ENCODE measurements at places on chromosomes 12 and 14.

DNA sequence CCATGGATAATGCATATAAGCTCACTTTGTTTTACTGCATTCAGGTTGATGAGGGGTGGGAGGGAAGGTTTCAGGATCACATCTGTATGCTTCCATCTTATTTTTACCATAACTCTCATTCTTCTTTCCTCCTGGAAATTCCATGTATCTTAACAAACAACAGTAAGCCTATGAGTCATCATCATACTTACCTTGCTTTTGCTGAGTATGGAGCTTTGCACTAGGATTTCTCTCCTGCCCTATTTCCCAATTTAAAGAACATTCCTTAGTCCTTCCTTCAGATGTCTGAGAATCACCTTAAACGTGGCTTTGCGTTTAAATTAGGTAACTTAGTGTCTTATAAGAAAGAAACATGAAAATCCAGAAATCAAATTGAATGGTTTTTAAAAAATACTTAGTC is 1.6 kb upstream of the CLEC14A start:
- no peak for DNase-seq

DNA sequence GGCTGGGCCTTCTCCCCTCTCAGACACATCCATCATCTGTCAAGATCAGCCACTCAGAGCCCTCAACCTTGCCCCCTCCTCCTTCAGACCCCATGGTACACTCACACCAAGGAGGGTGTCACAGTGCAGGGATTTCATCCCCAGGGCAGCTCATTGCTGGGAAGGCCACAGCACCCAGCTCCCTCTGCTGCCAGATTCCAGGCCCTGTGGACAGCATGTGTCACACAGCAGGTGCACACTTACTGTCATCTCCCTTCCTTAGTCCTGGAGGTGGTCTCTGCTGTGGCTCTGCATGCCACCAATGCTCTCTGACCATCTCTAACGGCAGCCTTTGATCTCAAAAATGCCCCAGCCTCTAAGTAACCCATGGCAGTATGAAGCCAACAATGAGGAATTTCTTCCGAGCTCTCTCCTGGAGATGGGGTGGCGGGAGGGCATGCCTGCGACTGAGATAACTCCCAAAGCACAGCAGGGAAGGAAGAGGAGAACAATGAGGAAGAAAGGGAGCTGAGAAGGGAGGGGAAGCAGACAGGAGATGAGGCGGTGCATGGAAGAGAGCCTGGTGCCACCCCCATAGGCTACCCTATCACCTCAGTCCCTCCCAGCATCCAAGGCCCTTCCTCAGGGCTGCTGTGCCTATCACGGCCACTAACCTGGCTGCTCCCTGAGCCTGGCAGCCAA is 101.0 kb downstream of the SINHCAF start:
- DNase-seq, result no peak

GRCh38 chr12:113463746-113464451 is 7.8 kb downstream of the LHX5 start:
- no peak for DNase-seq

DNA sequence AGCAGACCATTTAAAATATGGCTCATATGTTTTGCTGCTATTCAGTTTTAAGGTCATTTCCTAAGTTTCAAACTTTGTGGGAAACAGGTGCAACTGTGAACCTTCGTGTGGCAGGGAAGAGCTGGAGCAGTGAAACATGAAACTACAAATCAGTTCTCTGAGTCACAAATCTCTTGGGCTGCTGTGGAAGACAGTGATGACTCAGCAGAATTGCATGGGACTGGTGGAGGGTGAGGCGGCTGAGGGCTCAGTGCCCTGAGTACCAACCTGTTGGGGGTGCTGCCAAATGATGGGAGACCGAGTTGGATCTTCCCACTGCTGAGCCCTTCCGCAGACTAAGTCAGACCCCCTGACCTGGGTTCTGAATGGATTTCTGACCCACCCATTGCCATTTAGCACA is 8.4 kb upstream of the CALM1 start:
- DNase-seq, result no peak

DNA sequence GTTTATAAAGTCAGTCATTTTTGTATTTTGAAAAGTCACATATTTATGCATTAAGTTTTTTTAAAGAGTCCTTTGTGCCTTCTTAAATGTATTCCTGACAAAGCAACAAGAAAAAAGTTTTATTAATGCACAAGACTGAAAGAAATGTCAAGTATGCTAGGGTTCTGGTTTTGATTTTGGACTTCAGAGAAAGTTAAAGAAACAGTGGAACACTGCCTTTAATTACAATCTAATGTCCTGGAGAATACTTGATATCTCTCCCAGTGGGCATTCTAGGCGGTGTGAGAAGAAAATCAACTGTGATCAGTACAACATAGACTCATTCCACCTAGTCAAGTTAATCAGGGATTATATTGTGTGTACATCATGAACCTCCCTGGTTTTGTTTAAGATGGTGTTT is 49.9 kb downstream of the PRICKLE1 start:
- DNase-seq, result no peak

DNA sequence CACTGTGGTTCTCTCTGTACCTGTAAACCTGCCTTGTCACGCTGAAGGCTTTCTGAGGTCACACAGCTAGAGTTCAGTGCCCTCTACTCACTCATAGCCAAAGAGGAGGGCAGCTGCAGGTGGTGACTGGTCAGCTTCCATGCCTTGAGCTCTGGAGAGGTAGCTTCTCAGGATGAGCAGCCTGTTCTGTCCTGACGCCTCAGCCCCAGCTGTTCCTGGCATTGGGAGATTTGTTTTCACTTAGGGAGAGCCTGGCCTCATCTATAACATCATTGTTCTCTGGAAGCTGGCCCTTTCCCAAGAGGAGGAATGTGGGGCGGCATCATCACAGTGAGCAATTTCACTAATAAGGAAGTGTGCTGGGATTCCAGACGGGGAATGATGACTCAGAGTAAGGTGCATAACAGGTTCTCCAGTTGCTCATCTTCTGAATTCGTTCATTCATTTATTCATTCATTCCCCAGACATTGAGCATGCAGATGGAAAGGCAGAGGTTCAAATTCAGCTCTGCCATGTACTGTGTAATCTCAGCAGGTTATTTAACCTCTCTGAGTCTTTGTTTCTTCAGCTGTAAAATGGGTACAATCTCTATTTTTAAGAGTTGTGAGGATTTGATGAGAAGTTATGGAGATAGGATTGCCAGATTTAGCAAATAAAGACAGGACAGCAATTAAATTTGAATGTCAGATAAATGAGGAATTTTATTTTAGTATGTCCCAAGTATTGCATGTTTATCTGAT is 255.8 kb upstream of the CRY1 start:
- no peak for DNase-seq

DNA sequence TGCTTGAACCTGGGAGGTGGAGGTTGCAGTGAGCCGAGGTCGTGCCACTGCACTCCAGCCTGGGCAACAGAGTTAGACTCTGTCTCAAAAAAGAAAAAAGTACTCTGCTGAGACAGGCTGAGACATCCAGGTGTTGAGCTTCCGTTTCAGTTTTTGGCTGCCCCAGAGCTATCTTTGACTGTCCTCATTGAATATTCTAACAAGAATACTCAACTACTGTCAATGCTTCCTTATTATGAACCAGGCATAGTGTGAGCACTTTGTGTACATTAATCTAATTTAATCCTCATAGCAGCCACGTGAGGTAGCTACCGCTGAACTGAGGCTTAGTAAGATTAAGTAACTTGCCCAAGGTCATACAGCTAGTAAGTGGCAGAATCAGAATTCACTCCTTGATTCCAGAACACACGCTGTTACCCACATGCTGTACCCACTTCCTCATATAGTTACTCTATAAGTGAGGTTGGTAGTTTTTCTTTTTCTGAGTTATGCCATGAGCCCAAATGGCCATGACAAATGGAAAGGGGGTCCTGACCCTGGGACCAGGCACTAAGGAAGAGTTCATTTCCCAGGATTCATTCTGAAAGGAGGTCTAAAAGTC is 11.3 kb downstream of the ALDH1L2 start:
- DNase-seq, result no peak

DNA sequence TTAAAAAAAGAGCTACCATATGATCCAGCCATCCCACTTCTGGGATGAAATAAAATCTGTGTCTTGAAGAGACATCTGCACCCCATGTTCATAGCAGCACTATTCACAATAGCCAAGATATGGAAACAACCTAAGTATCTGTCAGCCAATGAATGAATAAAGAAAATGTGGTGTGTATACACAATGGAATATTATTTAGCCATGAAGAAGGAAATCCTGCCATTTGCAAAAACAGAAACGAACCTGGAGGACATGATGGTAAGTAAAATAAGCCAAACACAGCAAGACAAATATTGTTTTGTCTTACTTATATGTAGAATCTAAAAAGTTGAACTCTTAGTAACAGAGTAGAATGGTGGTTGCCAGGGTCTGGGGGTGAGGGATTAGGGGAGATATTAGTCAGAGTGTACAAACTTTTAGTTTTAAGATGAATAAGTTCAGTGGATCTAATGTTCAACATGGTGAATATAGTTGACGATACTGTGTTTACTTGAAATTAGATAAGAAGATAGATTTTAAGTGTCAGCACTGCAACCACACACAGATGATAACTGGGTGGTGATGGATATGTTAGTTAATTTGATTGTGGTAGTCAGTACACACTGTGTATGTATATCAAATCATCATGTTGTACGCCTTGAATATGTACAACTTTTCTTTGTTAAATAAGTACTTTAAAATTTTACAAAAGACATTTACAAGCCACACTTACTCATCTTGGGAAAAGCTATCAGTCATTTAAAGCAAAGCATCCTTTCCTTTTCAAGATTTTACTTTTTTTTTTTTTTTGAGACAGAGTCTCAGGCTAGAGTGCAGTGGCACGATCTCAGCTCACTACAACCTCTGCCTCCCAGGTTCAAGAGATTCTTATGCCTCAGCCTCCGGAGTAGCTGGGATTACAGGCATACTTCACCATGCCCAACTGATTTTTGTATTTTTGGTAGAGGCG is 89.9 kb downstream of the BICD1 start:
- no peak for DNase-seq

GRCh38 chr14:102321456-102322422 is 2.2 kb downstream of the ZNF839 start:
- DNase-seq, result no peak

DNA sequence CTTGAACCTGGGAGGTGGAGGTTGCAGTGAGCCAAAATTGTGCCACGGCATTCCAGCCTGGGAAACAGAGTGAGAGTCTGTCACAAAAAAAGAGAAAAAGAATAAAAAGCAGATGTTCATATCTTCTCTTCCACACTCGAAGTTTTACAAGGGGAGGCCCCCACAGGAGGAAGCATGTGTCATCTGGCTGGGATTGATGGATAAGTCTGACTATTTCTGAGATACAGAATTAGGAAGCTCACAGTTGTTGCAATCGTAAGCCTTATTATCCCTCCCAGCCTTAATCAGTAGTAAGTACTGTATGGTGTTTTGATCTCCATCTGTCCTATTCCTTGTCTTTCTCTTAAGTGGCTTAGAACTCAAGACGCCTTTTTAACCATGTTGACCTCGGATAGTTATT is 31.9 kb upstream of the RASSF8 start:
- DNase-seq, result no peak

All from stimulated activated CD4-positive, alpha-beta T cell treated with anti-CD3 and anti-CD28 coated beads, Interleukin-4, amount 100 ng/mL, for 1 hour (primary cell).